ENCODE measurements at places on chromosomes 2 and 18.

- no peak overlapping the region for H3K4me3 ChIP-seq
- no peak overlapping the region for H3K27ac ChIP-seq
- no peaks in the 10 kb centered on the region for H3K36me3 ChIP-seq
- no peak for DNase-seq
Observed at GRCh38 chr2:239772721-239773120, 252.4 kb downstream of the NDUFA10 start.

DNA sequence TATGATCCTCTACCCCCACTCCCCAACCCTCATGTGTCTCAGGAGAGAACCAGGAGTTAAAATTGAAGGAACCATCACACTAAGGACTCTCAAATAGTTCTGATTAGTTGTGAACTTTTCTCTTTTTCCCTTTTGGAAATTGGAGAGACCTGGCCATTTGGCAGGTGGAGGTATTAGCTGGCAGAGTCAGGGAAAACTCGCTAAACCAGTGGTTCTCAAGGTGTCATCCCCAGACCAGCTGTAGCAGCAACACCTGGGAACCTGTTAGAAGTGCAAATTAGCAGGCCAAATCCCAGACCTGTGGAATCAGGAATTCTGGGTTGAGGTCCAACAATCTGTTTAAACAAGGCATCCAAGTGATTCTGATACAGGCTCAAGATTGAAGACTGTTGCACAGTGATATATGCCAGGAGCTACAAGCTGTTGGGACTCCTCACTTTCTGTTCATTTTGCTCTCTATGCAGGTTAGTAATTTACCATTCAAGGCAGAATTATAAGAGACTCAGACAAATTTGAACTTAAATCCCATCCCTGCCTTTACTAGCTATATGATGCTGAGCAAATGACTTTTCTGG, 2.8 kb upstream of the TMEM131 start:
- no peak overlapping the region for H3K27ac ChIP-seq
- H3K36me3 ChIP-seq, result peaks cover 9% of the 10 kb centered on the region
- no peaks in the 10 kb centered on the region for H3K27me3 ChIP-seq
- peaks cover 13% of the 10 kb centered on the region for H3K4me1 ChIP-seq

DNA sequence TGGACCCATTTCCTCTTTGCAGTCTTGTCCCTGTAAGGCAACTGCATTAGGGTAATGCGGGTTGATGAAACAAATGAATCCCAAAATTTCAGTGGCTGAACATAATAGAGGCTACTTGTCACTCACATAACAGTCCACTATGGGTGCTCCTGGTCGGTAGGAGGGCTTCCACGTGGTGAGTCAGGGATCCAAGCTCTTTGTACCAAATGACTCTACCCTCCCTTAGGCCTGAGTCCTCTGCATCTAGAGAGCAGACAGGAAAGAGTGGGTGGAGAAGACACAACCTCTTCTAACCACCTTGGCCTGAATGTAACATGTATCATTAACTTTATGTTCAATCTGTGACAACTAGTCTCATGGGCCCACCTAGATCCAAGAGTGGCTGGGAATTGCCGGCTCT, 86.2 kb upstream of the HAAO start:
- H3K4me1 ChIP-seq, result no peaks in the 10 kb centered on the region
- no peak for DNase-seq
- no peaks in the 10 kb centered on the region for H3K27me3 ChIP-seq
- peaks cover 2% of the 10 kb centered on the region for H3K36me3 ChIP-seq

DNA sequence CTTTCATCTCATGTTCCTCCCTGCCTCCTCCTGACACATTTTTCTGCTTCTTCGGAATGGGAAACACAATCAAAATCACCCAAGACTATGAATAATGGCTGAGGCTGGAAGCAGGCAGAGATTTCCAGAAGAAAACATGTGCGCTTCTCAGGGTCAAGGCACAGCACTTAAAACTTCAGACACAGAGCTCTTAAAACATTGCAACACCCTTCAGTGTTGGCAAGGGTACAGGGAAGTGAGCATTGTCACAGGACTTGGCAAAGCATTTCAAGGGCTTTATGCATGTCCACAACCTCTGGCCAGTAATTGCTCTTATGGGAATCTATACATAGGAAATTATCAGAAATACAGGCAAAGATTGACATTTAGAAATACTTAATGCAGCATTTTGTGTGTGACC, 477.6 kb upstream of the KLHL29 start:
- no peaks in the 10 kb centered on the region for H3K27me3 ChIP-seq
- no peak overlapping the region for H3K4me3 ChIP-seq
- DNase-seq, result no peak
- H3K4me1 ChIP-seq, result no peaks in the 10 kb centered on the region
- no peak overlapping the region for H3K27ac ChIP-seq
- H3K36me3 ChIP-seq, result no peaks in the 10 kb centered on the region

GRCh38 chr2:155393406-155393805, 694.9 kb downstream of the KCNJ3 start:
- no peak for DNase-seq
- no peak overlapping the region for H3K4me3 ChIP-seq
- H3K4me1 ChIP-seq, result no peaks in the 10 kb centered on the region
- no peaks in the 10 kb centered on the region for H3K36me3 ChIP-seq
- H3K27ac ChIP-seq, result no peak overlapping the region

- H3K27ac ChIP-seq, result no peak overlapping the region
- no peaks in the 10 kb centered on the region for H3K27me3 ChIP-seq
- no peak for DNase-seq
- H3K36me3 ChIP-seq, result no peaks in the 10 kb centered on the region
- no peaks in the 10 kb centered on the region for H3K4me1 ChIP-seq
- H3K4me3 ChIP-seq, result no peak overlapping the region
Observed at GRCh38 chr2:192292478-192292877, 97.7 kb upstream of the TMEFF2 start.

- no peak for DNase-seq
- H3K4me1 ChIP-seq, result no peaks in the 10 kb centered on the region
- H3K36me3 ChIP-seq, result no peaks in the 10 kb centered on the region
- peaks cover 18% of the 10 kb centered on the region for H3K27me3 ChIP-seq
- no peak overlapping the region for H3K4me3 ChIP-seq
Observed at GRCh38 chr18:10006311-10006893, 92.6 kb downstream of the VAPA start.
